ENCODE measurements at places on chromosomes 6 and 20.

DNA sequence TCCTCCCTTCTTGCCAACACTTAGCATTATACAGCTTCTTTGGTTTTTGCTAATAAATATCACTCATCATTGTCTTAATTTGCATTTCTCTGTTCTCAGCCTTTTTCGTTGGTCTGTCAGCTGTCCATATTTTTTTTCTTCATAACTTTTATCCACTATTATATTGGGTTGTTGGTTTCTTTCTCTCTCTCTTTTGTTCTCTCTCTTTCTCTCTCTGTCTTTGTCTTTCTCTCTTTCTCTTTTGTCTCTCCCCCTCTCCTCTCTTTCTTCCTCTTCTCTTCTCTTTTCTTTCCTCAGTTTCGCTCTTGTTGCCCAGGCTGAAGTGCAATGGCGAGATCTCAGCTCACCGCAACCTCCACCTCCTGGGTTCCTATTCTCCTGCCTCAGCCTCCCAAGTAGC is 36.5 kb downstream of the JARID2 start:
- DNase-seq: no peak

GRCh38 chr6:80547827-80548226 is 441.4 kb downstream of the BCKDHB start:
- no peak for DNase-seq

- DNase-seq: no peak
Observed at GRCh38 chr6:88815491-88815890, 147.9 kb downstream of the RNGTT start.

- DNase-seq: no peak
Observed at GRCh38 chr6:83860782-83861495, 1.4 kb downstream of the CYB5R4 start.

DNA sequence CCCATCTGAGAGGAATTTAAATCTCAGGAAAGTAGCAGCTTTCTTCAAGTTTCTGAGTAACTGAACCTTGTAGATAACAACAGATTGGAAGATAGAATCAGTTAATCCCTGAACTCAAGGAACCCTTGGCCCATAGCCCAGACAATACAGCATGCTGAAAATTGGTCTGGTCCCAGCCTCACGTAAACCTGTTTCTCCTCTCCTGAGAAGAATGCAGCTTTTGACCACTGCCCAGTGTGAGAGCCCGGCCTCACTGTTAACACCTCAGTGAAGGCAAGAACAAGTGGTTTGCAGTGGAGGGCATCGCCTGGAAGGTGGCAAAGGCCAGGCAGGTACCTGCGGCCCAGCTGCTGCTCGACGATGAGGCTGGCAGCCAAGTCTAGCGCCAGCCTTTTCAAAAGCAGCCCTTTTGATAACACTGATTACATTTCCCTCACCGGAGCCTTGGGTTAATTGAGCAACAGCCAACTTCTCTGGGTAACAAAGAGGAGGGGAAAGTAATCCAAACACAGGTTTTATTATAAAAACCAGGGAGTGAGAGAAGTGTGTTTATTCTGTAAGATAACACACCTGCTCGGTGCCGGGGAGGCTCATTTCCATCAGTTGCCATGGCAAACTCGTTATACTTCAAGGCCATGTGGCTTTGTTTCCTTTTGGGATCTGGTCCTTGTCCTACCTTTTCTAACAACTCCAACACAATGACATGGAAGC is 54.0 kb downstream of the TRAF3IP2 start:
- peak; percentile 25 for DNase-seq

- DNase-seq: peak; percentile 79
Observed at GRCh38 chr20:8305449-8305978, 173.4 kb downstream of the PLCB1 start.

GRCh38 chr20:38640521-38640920 is 38.9 kb downstream of the ARHGAP40 start:
- no peak for DNase-seq

GRCh38 chr20:44946271-44946852 is 13.8 kb downstream of the TOMM34 start:
- DNase-seq: no peak

DNA sequence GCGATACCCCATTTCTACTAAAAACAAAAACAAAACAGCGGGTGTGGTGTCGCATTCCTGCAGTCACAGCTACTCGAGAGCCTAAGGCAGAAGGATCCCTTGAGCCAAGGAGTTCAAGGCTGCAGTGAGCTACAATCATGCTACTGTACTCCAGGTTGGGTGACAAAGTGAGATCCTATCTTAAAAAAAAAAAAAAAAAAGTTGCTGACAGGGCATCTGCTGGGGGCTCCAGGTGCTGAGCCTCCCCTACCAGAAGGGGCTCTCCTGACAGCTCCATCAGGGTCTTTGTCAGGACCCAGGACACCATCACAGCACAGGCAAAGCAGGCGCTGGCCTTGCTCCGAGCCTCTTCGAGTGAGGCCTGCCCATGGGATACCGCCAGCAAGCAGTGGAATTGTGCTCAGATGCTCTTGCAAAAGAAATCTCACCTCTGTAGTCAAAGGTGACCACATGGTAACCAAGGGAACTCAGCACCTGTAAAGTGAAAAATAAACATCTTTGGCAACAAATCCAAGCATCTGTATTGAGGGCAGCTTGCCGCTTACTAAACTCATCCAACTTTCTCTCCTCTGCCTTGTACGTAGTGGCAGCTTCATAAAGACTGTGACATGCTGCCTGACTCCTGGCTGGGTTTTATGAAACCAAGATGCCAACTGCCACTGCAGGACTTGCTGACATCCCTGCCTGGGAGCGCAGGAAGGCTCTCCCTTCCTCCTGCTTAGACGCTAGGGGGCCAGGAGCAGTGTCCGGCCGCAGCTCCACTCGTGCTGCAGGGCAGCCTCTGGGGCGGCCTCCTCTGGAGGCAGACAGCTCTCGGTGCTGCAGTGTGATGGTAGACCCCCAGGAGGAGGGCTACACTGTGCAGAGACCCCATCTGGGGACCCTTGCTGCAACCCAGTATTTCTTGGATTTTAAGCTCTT is 66.9 kb downstream of the PYGB start:
- no peak for DNase-seq

DNA sequence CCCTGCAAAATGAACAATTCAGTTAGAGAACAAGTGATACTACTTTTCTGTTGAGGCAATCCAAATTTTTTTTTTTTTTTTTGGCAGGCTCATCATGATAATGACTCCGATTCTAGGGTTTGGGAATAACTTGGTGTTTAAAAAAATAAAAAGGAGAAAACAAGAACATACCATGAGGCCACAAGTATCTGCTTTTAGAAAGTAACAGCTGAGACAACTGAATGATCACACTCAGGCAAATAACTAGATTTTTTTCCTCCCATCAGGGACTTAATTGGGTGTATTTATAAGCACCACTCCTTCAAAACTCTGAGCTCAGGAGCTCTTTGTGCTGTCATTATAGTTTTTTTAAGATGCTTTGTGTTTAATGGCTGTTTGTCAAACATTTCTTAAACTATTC is 29.6 kb downstream of the PAK5 start:
- DNase-seq: no peak

DNA sequence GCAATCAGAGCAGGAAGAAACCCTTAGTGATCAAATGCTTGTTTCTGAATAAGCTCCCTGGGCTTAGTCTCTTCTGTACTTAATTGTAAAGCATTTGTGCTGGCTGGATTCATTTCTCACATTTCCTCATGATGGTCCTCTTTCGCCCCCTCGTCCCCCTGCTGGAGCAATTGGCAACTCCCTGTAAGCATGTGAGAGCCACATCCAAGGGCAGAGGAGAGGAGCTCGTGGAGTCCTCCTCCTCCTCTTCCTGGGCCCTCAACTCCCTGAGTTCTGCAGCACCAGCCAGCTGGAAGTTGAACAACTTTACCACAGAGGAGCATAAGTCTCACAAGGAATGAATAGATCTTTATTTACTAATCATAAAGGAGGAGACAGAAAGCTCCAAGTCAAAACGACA is 12.6 kb downstream of the ANKEF1 start:
- peak; percentile 46 for DNase-seq

- no peak for DNase-seq
Observed at GRCh38 chr6:163402616-163403015, 11.9 kb upstream of the QKI start.

- DNase-seq: no peak
Observed at GRCh38 chr6:123569575-123569974, 67.2 kb downstream of the TRDN start.

GRCh38 chr6:113742342-113742741 is 114.8 kb upstream of the MARCKS start:
- DNase-seq: no peak

DNA sequence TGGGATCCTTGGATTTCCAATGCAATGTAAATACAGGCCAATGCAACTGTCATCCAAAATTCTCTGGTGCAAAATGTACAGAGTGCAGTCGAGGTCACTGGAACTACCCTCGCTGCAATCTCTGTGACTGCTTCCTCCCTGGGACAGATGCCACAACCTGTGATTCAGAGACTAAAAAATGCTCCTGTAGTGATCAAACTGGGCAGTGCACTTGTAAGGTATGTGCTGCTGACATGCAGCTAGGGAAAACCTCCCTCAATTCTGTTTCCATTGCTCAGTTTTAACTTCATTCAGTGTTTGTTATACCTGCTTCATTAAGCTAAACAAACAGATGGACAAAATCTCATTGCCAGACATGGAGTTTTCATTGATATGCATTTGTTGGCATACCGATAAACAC is 397.1 kb downstream of the ARHGAP18 start:
- no peak for DNase-seq

GRCh38 chr6:158016571-158017383 is 35.1 kb downstream of the SYNJ2 start:
- DNase-seq: no peak

DNA sequence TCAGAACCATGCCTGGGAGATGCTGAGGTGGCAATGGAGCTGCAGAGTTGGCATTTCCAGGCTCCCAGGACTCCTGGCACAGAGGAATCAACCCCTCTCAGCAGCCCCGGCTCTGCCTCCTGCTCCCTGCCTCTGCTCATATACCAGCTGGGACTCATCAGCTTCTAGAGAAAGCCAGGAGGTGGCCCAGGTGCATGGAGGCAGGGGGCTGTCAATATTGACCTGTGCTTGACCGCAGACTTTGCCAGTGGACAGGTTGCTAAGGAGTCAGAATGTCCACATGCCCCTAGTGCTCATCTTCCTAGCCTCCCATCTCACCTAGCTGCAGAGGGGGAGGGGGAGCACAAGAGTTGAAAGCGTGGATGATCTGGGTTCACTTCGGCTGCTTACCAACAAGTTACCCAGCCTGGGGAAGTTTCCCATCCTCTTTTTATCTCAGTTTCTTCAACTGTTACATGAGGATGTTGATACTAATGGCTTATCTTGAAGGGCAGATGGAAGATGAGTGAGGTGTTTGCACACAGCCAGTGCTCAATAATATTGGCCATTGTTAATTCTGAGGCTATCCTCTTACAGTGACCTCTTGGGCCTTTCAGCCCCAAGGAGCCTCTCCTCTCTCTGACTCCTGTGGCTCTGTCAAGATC is 9.2 kb upstream of the SCRT2 start:
- no peak for DNase-seq

DNA sequence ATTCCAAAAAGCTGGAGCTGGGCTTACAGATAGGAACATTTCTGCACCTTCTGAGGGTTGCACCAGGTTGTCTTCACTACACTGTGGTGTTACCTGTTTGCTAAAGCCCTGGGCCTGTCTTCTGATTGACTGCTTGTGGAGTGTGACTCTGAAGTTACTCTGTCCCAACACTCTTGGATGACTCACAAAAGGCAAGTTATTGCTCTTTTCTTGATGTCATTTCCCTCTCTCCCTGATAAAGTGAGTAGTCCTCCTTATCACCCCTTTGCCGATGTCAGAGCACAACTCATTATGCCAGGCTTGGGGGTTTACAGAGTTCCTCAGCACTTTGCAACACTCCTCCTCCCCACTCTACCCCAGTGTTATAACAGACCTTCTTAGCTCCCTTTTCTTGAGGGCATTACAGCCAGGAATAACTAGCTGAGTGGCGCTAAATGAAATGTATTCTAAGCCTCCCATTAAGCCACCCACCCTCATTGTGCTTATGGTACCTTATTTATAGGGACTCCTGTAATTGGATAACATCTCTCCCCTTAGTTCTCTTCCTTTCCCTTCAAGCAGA is 36.1 kb upstream of the NKX2-4 start:
- DNase-seq: no peak

DNA sequence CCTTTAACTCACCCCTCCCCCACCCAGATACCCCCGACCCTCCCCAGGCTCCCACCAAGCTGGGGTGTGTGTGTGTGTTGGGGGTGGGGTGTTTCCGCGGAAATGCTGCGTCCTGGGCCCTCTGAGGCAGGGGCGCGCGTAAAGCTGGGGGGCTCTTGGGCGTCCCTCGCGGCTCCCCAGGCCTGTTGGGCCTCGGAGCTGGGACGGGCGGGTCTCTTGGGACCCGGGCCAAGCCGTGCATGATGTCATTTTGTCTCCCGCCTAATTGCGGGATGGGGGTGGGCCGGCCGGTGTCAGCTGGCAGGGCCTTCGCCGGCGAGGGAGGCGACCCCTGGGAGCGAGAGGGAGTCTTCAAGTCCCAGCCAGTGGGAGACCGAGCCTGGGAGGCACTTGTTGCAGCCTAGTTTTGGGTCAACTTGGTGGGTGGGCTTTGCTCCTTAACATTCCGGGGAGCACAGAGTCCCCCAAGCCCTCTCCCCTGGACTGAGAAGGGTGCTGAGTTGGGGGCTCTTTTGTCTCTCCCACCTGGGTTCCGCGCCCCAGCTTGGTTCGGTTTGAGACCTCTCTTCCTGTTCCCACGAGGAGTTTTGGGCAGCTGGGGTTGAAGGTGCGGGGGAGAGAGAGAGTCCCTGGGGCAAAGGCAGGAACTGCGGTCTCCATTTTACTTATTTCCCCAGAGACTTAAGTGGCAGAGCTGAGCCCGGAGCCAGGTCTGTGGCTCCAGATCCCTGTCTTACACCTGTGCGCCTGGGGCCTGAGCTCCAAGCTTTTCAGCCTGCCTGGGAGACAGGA is 623 bp downstream of the MYBL2 start:
- peak; percentile 67 for DNase-seq

- DNase-seq: no peak
Observed at GRCh38 chr20:43987531-43987930, 72.9 kb downstream of the TOX2 start.
